ENCODE measurements at places on chromosomes 6 and 20.

GRCh38 chr6:106182455-106182854 is 96.3 kb downstream of the PRDM1 start:
- peak; percentile 97 for DNase-seq

DNA sequence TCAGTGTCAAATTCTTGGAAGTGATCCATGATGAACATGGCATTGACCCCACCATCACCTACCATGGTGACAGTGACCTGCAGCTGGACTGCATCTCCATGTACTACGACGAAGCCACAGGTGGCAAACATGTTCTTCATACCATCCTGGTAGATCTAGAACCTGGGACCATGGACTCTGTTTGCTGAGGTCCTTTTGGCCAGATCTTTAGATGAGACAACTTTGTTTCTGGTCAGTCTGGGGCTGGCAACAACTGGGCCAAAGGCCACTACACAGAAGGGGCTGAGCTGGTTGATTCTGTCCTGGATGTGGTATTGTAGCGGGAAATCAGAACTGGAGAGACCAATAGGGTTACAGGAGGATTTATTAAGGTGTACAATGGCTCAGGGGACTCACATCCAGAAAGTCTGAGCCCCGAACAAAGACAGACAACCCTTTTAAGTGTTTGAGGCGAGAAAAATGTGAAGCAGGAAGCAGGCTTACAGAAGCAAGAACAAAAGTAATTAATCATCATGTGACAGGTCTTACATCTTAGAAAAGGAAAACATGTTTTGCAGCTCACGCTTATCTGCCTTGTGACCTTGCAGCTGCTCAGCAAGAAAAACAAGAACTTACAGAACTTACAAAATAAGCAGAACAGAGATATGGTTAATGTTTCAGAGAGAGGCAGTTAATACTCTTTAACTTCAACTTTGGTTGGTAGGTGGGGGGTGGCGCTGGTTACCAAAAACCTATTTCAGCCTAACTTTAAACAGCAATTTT is 58.8 kb upstream of the MOCS1 start:
- DNase-seq, result no peak

DNA sequence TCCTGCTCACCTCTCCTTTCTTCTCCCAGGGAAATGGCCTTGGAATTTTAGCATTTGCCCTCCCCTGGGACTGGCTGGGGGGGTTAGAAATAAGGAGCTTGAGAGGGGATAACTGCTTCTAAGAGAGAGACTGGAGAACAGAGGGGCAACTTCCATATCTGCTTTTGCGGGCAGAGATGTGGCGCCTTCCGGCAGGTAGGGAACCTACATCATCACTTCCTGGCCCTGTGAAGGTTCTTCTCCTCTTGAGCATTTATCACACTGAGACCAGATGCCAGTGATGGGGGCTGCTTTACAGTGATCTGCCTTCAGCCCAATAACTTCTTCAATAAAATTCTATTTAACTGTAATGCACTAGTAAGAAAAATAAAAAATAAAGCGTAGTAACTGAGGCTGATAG is 48.1 kb downstream of the TBC1D7 start:
- no peak for DNase-seq

- DNase-seq, result no peak
Measured at GRCh38 chr6:107805504-107805903, 18.6 kb downstream of the SCML4 start.
